ENCODE measurements at places on chromosomes 4 and X.
A peak's percentile ranks its signal among the peaks of the same experiment; 100 is the strongest.

- no peak for DNase-seq
Measured at GRCh38 chr4:108813261-108813660, 50.4 kb upstream of the ETNPPL start.

DNA sequence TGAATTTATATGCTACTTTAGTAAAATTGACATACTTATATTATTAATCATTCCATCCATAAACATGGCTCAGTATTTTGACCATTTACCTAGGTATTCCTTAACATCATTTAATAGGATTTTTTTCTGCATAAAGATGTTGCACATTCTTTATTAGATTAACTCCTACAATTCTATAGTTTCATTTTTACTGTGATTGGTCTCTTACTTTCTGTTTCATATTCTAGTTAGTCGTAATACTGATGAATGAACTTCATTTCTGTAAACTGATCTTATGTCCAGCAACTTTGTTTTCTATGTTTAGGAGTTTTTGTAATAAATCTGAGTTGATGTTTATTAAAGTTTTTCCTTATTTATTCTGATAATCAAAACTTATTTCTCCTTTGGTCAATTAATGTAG is 278.2 kb upstream of the CXXC4 start:
- no peak for DNase-seq

DNA sequence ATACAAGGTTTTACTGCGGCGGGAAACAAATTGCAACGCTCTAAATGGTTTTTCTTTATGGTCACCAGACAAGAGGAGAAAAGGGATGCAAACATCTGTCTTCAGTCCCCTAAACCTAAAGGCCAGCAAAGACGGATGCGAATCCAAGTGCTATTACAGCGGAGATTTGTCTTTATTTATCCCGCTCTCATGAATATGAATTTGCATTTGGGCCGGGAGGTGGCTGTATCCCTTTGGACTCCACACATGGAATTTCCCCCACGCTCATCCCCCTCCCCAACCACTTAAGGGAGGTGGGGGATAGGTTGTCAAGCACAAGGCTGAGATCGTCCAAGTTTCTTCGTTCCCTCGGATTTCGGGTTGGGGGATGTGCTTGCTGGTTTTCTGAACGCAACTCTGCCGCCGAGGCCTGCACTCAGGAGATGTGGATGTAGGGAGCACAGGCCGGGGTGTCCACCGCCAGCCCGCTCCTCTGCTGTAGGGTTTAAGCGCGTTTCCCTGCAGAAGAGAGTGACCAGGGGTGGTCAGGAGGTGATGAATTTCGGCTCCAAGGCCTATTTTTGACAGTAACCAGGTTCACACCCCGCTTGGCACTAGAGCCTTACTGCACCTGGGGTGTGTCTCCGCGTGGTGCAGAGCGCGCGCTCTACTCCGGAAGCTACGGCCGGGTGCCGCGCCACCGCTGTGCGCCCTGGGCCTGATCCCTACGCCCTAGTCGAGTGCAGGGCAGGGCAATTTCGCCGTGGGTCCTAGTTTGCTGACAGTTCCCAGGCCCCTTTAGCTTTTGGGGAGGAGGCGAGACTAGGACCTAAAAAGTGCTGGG is 2.3 kb upstream of the PHOX2B start:
- no peak for DNase-seq

DNA sequence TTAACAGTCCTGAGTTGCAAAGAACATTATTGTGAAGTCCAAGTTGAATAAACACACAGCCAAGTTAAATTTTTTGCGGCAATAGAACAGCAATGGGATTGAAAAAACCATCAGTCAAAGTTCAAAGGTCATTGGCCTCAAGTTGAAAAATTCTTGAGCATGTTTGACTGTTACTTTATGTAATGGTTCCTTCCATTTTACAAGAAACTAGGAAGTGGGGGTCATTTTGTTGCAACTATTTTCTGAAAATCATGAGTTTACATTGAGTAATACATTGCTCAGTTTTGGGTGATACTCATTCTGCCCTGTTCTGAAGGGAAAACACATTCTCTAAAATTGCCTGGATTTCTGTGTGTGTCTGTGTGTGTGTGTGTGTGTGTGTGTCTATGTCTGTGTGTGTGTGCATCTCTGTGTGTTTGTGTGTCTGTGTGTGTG is 5.2 kb upstream of the IRF2 start:
- no peak for DNase-seq

DNA sequence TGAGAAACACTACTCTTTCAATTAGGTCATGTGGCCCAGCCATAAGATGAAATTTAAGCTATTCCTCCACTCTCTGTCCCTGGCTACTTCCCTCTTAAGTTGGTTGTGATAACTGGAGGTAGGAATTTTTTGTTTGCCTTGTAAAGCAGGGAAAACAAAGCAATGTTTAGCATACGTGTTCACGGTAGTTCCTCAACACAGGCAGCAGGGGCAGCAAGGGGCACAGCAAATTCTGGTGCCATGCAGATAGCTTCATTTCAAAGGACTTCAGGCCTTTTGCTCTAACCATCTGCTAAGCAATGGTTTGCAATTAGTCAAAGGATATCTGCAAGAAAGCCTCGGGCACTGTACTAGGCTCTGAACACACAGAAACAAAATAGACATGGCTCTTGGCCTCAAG is 330.2 kb downstream of the ZIC3 start:
- DNase-seq: no peak

GRCh38 chrX:114332766-114333165 is 251.1 kb upstream of the HTR2C start:
- DNase-seq: no peak

- no peak for DNase-seq
Measured at GRCh38 chr4:51906167-51906958, 63.4 kb downstream of the DCUN1D4 start.

GRCh38 chrX:63250253-63250868 is 100.8 kb downstream of the SPIN4 start:
- DNase-seq: peak; percentile 9

DNA sequence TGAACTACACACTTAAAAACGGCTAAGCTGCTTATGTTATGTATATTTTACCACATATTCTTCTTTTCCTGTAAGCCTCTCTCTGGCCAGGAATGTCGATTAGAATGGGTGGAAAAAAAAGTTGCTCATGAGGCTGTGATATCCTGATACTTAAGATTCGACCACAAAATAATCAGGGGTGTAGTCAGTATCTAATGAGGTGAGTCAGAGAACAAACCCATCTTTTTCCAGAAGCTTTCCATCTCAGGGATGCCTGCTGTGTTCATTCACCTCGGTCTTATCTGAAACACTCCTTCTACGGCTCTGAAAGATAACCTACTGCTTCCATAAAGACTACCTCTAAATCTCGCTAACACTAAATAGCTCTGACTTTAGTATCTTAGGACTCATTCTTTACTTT is 142.7 kb upstream of the MAP3K15 start:
- DNase-seq: no peak

DNA sequence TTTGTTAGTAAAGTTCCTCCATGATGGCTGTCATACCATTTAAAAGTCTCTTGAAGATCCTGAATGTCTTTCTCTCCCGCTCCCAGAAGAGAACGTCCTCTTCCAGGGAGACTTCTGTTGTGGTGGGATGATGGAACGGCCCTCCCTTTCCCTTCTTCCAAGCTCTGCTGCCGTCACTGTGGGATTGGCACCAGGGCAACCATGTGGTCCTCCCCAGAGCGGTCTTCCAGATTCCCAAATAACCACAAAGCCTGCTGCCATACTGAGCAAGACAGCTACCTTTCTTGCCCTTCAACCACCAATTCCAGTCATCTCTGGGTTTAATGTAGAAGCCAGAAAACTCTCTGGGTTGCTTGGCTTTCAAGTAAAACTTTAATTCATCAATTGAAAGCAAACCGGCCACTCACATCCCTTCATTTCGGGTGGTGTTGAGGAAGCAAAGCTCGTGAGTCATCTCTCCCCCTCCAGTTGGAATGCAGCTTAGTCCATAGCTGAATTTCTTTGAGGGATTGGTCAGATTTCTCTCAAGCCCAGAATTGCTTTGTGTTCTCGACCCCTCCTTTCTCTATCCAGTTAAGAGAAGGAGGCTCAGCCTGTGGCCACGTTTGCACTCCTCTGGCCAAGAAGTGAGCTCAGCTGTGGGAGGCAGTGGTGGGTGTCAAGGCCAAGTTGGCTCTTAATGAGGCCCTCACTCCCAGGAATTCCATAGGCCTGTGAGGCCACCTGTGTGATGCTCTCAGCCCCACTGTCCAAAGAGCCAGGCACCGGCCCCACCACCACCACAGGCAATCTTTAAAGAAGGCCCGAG is 36.9 kb downstream of the FHDC1 start:
- DNase-seq: no peak

DNA sequence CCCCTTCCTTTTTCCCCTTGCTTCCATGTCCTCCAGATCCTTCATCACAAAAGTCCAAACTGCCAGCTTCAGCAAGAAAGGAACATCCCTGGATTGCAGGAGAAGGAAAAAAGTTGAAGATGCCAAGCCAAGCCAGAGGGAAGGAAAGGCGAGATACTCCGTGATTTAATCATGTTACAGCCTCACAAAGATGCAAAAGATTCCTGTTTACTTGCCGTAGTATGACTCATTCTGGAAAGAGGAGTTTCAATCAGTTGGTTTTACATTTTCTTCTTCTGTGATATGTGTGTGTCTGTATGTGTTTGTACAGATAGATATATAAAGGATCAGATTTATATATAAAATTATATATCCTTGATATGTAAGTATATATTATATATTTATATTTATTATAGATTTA is 69.3 kb downstream of the BTC start:
- no peak for DNase-seq

GRCh38 chr4:66059136-66059535 is 388.8 kb upstream of the EPHA5 start:
- DNase-seq: no peak

GRCh38 chrX:68574240-68574639 is 73.2 kb upstream of the STARD8 start:
- no peak for DNase-seq

GRCh38 chrX:154730253-154730891 is 20.5 kb downstream of the GAB3 start:
- no peak for DNase-seq

DNA sequence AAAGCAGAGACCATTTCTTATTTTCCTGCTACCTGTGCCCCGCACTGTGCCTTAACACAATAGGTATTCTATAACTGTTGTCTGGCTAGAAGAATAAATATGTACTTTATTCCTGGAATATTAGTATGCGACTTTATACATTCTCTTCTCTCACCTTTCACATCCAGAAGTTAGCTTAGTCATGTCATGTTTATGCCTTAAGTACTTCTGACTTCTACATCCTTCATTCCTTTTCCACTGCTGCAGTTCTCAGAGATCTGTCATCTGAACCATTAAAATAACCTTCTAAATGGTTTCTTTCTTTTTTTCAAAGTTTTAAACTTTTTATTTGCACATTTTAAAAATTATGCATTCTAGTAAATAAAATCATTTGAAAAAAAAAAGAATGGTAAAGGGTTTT is 34.4 kb downstream of the KIF4A start:
- DNase-seq: no peak

- DNase-seq: no peak
Measured at GRCh38 chr4:11632483-11632882, 203.8 kb upstream of the HS3ST1 start.

- no peak for DNase-seq
Measured at GRCh38 chr4:86927843-86928395, 6.9 kb upstream of the AFF1 start.

DNA sequence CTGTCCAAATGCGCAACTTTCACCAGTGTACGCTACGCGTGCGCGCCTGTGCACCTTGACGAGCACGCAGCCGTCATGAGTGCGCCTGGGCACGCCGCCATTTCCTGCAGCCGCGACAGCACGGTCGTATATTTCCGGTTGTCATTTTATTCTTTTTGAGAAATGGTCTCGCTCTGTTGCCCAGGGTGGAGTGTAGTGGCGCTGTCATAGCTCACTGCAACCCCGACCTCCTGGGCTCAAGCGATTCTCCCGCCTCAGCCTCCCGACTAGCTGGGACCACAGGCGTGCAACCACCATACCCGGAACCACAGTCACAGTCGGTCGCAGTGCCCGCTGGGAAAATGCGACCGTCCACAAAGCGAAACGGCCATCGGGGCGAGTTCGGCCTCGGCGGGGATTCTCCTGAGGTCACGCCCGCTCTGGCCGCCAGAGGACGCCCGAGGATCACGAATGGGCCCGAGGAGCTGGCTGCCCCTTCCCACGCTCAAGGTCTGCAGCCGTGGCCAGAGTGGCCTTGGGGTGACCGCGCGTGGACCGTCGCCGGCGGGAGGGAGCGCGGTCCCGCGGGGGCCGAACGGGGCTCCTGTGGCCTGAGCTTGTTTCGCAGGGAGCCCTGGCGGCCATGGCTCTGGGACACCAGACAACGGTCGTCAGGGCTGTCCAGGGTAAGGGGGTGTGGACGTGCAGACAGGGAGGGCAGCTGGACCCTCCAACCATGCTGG is 23.7 kb upstream of the PNMA3 start:
- DNase-seq: peak; percentile 50

DNA sequence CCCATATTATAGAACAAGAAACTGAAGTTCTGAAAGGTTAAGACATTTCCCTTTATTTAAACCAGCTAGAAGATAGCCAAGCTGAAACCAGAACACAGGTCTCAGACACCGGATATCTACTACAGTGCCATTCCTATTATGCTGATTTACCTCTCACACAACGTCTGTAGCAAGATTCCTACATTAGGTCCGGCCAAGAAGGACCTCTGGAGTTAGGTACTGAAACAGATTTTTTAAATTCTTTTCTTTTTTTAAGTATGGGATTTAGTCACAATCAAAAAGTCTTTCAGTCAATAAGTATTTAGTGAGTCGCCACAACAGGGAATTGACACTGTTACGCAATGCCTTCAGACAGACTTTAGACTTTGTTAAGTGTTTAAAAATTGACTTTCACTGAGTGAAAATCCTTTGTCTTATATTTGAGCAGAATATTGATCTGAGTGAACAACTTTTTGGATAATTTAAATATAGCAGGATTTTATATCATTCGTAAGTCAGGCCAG is 26.5 kb upstream of the SPANXN4 start:
- no peak for DNase-seq

- no peak for DNase-seq
Measured at GRCh38 chr4:73646117-73646516, 25.9 kb upstream of the RASSF6 start.

DNA sequence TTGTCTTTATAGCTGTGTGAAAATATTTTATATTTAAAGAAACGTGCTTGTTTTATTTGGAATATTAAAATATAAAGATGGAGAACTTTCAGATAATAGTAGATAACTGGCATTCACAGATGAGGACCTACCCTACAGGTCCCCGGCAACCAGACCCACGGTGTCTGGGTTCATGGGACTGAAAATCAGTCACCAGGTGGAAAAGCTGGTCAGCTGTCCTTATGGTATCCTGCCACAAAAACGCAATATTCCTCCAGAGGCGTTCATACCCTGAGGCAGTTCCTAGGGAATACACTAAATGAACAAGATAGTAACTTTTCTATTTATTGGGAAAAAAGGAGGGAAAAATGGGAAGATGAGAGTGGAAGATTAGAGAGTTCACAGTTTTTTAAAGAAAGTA is 1.2 kb downstream of the TLR6 start:
- no peak for DNase-seq

GRCh38 chr4:70632028-70632427 is 3.5 kb downstream of the ENAM start:
- DNase-seq: no peak
